Endothelial cell (in vitro differentiated cells): ENCODE measurements at places on chromosomes 3 and 15.
A peak's percentile ranks its signal among the peaks of the same experiment; 100 is the strongest.

GRCh38 chr3:45555666-45556065 lies 38.9 kb upstream of the LIMD1 start:
- DNase-seq = no peak

DNA sequence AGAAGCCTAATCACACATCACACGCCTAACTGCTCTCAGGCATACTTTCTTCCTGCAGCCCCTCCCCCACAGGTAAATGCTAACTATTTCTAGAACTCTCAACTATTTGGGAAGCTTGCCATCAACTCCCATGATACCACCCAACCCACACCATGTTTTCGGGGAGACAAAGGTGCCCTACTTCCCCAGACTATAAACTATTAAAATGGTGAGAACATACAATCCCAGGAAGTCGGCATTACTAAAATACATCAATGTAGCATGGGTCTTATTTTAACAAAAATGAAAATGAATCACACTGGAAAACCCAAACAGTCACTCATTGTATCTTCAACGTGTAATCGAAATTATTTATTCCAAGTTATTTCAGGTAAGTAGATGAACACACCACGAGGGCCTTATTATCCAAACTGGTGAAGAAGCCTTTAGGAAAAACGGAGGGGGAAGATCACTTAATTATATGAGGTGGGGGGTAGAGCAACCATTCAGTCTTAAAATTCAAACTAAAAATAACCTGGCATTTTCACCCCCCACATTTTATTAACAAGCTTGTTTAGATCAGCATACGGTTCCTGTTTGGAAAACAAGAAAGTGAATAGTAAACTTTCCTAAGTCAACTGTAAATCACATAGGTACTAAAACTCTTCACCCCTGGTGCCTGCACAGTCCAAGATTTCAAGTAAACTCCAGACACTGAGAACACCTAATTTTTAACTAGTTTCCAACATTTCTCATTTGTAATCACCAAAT lies 1.9 kb downstream of the TBL1XR1 start:
- no peak for DNase-seq

- DNase-seq = no peak
Measured at GRCh38 chr15:100842756-100843730, 36.6 kb upstream of the ALDH1A3 start.

DNA sequence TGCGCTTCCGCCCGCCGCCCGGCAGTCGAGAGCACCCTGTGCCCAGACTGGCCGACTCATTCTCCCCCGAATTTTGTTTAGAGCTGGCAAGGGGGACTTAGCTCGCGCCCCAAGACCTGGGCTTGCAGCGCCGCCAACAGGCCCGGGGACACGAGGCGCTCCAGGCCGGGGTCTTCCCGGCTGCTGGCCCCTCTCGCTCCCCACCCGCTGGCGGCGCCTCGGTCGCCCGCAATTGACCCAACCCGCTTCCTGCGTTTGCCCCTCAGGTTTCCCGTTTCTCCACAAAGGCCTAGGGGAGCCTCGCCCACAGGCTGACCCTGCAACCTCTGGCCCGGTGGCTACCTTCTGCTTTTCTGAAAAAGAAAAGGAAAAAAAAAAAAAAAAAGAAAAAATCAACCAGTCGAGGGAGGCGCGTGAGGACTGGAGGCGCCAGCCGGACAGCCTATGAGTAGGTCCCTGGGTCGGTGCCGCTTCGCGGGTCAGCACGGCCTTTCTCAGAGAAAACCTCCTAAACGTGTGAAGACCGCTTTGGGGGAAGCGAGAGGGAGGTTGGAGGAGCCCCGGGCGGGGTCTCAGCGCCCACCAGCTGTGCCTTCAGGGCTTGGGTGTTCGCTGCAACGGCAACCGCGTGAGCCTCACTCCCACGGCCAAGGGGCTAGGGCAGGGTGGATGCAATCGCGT lies 7.2 kb downstream of the FOXL2 start:
- peak; percentile 57 for DNase-seq

- DNase-seq = no peak
Measured at GRCh38 chr3:10235551-10235950, 12.7 kb upstream of the TATDN2 start.

- DNase-seq = no peak
Measured at GRCh38 chr3:108223928-108224327, 1.7 kb upstream of the IFT57 start.

- no peak for DNase-seq
Measured at GRCh38 chr3:116441652-116442051, 3.6 kb downstream of the LSAMP start.

- no peak for DNase-seq
Measured at GRCh38 chr3:39506863-39507262, 39.4 kb downstream of the MOBP start.

GRCh38 chr3:79257791-79258190 lies 510.0 kb downstream of the ROBO1 start:
- DNase-seq = no peak

GRCh38 chr15:64634027-64634426 lies 141.4 kb downstream of the RBPMS2 start:
- DNase-seq = peak; percentile 24

DNA sequence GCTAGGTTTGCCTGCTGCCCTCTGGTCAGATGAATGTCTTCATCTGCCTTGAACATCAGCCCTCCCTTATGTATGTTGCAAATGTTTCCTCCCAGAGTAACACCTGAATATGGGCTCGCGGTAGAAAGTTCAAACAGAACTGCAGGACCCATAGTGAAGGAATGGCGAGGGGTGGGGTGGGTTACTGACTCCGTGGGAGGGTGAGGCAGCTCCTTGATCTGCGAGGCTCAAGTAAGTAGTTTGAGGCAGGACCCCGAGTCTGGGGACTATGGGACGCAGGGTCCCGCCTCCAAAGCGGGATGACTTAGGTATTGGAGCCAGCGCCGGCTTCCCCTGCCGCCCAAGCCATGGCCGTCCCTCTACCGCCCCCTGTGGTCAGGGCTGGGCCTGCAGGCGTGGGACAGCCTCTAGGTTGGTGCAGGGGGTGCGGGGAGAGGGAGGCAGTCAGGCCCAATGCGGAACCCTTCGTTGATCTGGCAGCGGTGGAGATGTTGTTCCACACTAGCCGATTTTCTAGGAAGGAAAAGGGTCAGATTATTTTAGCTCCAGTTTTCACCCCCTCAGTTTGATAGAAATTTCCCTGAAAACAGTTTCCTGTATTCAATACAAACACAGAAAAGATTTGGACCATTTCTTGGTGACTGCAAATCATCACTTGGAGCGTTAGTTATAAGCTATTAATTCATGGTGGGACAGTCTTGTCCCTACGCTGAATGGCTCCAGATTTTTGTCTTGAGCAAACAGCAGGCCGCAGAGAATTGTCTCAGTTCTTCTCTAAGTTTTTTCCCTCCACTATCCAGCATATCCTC lies 72.3 kb downstream of the CORO2B start:
- DNase-seq = peak; percentile 98

GRCh38 chr15:26101443-26101842 lies 238.3 kb upstream of the ATP10A start:
- no peak for DNase-seq

DNA sequence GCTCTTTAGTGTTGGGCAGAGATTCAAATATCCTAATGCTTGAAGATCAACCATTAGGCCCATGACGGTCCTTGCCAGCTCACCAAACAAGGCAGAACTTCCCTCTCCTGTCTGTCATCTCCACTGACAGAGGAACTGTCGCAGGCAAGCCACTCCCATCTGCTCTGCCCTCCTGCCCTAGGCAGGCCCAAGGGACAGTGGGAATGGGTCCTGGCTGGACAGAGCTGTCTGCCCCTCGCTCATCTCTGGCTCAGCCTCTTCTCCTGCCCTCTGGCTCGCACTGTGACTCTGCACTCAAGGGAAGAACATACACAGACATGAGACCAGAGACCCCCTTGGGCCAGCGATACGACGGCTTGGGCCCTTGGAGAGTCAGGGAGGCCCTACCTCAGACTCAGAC lies 7.6 kb upstream of the MUSTN1 start:
- no peak for DNase-seq

- DNase-seq = no peak
Measured at GRCh38 chr15:86608461-86609205, 529.0 kb downstream of the AGBL1 start.

DNA sequence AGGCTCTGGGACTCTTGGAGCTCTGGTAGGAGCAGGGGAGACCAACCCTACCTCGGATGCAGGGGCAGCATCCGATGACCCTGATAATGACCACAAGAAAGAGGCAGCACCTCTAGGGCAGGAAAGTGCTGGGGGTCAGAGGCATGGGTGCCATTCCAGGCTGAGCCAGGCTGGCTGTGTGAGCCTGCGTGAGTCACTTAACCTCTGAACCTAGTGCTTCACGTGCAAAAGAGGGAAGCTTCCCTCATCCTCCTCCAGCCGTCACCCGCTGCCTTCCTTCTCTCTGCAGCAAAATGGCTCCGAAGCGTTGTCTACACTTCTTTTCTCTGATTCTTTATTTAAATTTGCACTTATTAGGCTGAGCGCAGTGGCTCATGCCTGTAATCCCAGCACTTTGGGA lies 35.5 kb downstream of the ZDHHC19 start:
- no peak for DNase-seq

DNA sequence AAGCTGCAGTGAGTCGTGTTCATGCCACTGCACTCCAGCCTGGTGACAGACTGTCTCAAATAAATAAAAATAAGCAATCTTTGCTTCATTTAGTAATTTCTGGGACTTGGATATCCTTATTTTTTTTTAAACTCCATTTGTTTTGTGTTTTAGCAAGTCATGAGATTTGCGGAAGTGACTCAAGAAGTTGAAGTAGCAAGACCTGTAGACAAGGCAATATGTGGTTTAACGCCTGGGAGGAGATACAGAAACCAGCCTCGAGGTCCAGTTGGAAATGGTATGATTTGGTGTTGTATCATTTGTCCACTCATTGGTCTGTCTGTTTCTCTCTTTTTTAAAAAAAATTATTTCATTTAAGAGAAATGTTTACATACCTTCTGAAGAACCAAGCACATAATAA lies 16.6 kb upstream of the RPLP1 start:
- no peak for DNase-seq

DNA sequence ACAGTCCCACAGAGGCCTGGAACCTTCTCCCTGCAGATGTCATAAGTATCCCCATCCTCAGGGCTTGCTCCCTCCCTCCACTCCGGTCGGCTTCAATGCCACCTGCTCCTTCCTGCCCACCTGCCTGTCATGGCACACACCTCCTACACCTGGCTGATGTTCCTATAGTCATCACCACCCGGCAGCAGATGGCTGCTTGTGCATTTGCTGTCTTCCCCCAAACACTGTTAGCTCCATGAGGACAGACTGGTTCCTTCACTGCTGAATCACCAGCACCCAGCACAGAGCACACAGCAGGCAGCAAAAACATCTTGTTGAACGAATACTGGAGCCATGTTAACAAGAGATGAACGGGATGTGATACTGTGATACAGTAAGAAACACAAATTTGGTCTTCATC lies 14.8 kb downstream of the TARS3 start:
- no peak for DNase-seq

DNA sequence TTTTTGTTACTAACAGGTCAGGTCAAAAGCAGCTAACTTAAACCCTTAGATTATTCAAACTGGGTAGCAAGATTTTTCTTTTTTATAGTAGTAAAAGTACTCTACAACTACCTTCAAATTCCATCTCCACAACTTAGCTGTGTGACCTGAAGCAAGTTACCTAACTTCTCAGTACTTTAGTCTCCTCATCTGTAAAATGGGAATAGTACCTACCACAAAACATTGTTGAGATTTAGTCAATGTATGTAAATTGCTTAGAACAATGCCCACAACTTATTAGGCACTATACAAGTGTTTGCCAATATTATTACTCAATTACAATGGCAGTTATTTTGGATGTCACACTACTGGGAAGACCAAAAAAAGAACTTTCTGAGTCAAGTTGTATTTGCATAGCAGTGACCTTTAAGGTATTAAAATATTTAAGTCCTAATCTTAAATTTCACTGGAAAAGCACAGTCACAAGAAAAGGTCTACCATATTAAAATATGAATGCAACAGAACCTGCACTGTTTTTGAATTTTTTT lies 2.9 kb downstream of the TASOR start:
- DNase-seq = no peak

DNA sequence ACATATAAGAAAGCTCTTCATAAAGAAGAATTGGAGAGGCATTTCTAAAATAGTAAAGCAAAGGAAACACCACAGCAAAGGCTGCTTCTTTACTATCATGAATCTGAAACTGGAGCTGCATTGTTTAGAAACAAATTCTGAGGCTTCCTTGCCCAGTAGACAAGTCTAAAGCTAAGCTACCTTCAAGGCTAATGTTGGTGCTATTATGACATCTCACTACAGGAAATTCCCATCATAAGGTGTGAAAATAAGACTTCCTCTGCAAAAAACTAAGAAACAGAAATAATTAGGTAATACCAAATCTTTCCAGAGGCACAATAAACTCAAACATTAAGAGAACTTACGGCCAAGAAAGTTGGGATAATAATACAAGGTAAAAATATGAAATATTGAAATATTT lies 89.9 kb upstream of the P3H2 start:
- DNase-seq = no peak

- no peak for DNase-seq
Measured at GRCh38 chr15:73944161-73945129, 18.2 kb downstream of the LOXL1 start.

DNA sequence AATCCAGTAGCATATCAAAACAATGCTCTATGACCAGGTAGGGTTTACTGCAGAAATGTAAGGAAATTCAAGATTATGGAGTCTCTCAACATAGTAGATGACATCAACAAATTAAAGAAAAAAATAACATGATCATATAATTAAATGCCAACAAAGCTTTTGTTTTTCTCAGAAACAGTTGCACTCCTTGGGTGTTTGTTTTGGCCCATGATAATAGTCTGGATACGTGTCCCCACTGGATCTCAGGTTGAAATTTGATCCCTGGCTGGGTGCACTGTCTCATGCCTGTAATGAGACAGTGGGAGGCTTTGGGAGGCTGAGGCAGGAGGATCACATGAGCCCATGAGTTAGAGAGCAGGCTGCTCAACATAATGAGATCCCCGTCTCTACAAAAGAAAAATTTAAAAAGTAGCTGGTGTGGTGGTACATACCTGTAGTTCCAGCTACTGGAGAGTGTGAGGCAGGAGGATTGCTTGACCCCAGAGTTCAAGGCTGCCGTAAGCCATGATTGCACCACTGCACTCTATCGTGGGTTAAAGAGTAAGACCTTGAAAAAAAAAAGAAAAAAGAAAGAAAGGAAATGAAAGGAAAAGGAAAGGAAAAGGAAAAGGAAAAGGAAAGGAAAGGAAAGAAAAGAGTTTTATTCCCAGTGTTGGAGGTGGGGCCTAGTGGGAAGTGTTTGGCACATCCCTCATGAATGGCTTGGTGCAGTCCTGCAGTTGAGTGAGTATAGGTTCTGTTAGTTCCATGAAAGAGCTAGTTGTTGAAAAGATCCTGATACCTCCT lies 53.3 kb upstream of the FOXB1 start:
- no peak for DNase-seq

- no peak for DNase-seq
Measured at GRCh38 chr3:155956508-155957411, 86.3 kb downstream of the GMPS start.

- peak; percentile 67 for DNase-seq
Measured at GRCh38 chr3:107753494-107753893, 230.7 kb downstream of the BBX start.

- no peak for DNase-seq
Measured at GRCh38 chr15:92583096-92584034, 72.2 kb downstream of the FAM174B start.

GRCh38 chr3:28836199-28836598 lies 444.7 kb upstream of the RBMS3 start:
- DNase-seq = no peak

- no peak for DNase-seq
Measured at GRCh38 chr15:70698836-70699390, 64.4 kb downstream of the UACA start.
